ENCODE measurements at places on chromosomes 1 and 21. TPM values are rescaled to one million over a fixed set of nuclear protein-coding genes. Genes with fewer than 3 reads are reported as not detected.

Gene FOXD3
- total RNA-seq: not detected

Gene FNBP1L
- 0.15 TPM for total RNA-seq

GRCh38 chr1:228988664-228989063, 253.4 kb downstream of the RHOU start:
- DNase-seq: no peak

- no peak for DNase-seq
Observed at GRCh38 chr1:170010443-170010842, 64.1 kb downstream of the KIFAP3 start.

- DNase-seq: no peak
Observed at GRCh38 chr21:22885079-22885478, 1886.9 kb downstream of the NCAM2 start.

DNA sequence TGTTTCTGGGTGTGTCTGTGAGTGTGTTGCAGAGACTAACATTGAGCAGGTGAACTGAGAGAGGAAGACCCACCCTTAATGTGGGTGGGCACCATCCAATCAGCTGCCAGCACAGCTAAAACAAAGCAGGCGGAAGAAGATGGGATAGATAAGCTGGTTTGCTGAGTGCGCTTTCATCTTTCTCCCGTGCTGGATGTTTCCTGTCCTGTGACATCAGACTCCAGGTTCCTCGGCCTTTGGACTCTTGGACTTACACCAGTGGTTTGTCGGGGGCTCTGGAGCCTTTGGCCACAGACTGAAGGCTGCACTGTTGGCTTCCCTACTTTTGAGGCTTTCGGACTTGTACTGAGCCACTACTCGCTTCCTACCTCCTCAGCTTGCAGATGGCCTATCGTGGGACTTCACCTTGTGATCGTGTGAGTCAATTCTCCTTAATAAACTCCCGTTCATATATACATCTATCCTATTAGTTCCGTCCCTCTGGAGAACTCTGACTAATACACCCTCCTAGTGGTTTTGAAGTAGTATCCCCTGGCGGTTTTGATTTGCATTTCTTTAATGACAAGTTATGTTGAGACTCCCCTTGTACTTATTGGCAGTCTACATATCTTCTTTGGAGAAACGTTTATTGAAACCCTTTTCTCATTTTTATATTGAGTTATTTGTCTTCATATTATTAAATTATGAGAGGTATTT, 546.6 kb upstream of the TMPRSS15 start:
- no peak for DNase-seq

DNA sequence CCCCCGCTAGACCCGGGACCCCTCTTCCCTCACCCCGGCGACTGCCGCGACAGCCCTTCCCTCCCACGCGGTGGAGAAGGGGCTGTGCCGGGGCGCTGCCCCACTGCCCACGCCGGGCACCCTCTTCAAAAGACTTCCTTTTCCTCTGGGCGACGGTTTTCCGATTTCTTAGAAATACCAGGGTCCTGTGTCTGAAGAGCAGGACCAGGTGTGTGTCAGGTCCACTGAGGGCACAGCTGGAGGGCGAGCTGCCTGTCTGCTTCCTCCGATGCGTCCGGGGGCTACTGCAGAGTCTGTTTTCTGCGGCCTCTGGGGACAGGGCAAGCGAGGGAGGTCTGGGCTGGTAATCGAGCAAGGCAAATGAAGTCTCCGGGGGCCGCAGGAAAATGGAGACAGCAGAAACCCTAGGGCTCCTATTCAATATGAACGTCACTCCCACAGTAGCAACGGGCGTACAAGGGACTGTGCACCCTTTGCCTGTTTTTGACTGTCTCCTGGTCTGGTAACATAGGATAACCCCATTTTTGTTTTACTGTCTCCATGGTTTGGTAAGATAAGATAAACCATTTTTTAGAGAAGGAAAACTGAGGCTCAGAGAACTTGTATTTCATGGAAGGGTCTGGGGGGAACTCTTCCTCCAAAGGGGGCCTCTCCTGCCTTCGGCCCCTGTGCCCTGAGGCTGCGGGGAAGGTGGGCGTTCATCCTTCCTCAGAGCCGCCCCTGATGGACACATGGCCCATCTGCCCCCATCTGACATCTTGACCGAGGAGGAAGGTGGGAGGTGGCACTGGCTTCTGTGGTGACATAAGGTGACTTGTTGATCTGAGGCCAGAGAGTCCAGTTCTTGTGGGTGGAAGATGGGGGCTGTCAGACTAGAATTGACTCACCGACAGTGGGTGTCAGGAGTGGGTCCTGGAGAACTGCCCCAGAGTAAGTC, 970 bp downstream of the TNFRSF1B start:
- no peak for DNase-seq

- DNase-seq: no peak
Observed at GRCh38 chr1:69993810-69994209, 211.6 kb downstream of the LRRC40 start.

- DNase-seq: no peak
Observed at GRCh38 chr1:243848165-243848857, 1.7 kb downstream of the AKT3 start.
